WERI-Rb-1 (cell line): ENCODE measurements at places on chromosomes 7 and 10.

DNA sequence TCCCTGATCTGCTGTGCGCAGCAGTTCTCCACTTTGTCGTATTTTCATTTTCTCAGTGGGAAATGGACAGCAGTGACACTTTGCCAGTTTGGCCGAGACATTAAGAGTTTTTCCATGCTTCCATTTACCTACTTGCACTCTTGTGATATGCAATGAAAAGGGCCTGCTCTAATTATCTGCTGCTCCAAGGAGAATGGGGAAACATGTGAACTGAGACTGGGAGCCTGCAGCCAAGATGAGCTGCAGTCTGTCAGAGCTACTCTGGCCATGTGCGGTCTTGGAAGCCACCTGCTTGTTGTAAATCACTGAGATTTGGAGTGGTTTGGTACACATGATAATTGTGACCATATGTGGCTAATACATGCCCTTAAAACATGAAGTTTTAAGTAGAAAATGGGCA, 586.6 kb upstream of the POT1 start:
- DNase-seq: no peak

DNA sequence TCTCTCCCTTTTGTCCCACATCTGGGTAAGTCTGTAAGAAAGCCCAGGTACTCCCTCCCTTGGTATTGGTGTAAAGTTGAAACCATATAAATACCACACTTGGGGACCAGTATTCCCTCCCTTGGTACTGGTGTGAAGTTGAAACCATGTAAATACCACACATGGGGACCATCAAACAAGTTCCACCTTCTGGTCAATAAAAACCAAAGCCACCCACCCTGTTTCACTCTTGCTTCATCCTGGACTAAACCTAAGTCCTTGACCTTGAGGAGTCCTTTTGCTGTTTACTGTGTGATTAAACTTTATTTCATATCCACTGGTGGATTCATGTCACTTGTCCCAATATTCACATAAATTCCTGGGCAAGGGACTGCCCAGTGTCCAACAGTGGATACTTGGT, 8.4 kb downstream of the P4HA1 start:
- DNase-seq: no peak

- DNase-seq: no peak
These were observed 591.1 kb downstream of the SDK1 start for GRCh38 chr7:3892157-3892556.

GRCh38 chr7:18294411-18294810, 201.1 kb upstream of the HDAC9 start:
- DNase-seq: no peak

DNA sequence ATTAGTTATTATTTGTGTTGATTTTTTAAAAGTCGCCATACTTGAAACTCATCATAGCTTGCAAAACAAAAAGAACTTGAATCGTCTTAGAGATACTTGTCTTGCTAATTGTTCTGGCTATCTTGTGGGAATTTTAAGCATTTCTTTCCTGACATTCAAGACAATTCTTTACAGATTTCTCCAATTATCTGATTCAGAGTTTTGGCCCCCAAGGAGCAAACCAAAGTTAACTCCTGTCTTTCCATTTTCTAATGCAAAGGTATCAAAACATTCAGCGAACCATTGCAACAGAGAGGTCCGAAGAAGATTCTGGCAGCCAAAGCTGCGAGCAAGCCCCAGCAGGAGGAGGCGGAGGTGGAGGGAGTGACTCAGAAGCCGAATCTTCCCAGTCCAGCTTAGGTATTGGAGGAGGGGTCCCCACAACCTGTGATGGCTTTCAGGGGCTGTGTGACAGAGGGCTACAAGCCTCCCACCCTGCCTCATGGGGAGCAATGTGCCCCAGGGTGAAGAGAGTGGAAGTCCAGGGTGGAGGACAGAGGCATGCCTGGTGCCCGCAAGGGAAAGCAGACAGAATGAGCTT, 119.4 kb upstream of the STK17A start:
- DNase-seq: no peak

DNA sequence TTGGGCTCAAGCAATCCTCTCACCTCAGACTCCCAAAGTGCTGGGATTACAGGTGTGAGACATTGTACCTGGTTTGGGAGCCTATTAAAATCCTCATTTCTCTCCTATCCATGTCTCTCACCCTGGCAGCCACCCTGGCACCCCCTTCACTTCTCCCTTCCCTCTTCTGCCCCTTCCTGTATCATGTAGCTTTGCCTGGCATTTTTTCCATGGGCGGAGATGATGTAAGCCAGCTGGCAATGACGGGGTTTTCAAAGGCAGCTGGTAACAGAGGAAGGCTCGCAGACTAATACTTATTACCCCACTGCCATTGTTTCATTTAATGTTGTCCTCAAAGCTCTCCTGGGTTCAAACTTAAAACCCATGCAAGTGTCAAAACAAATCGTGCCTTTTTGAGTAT, 61.9 kb downstream of the RGS10 start:
- no peak for DNase-seq

DNA sequence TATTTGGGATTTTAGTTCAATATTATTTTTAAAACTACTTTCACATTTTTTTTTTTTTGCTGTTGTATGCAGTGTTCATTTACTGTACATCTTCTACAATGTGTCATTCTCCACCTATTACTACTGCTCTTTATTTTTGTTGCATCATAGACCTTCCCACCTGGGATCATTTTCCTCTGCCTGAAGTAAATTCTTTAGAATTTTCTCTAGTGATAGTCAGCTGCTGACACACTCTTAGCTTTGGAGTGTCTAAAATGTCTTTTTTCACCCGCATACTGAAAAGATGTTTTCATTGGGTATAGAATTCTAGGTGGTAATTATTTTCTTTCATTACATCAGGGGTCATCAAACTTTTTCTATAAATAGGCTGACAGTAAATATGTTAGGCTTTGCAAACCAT, 30.5 kb downstream of the CFAP43 start:
- no peak for DNase-seq
